Stimulated activated CD8-positive, alpha-beta memory T cell treated with anti-CD3 and anti-CD28 coated beads, Interleukin-4, amount 100 ng/mL, for 1 hour (primary cell): ENCODE measurements at places on chromosomes 16 and 17.

- no peak for DNase-seq
Measured at GRCh38 chr16:56632156-56632847, at the start of gene MT1M. Gene MT1M (plus strand): TSS chr16:56632659. CDS start chr16:56632732, 73 bp downstream.

DNA sequence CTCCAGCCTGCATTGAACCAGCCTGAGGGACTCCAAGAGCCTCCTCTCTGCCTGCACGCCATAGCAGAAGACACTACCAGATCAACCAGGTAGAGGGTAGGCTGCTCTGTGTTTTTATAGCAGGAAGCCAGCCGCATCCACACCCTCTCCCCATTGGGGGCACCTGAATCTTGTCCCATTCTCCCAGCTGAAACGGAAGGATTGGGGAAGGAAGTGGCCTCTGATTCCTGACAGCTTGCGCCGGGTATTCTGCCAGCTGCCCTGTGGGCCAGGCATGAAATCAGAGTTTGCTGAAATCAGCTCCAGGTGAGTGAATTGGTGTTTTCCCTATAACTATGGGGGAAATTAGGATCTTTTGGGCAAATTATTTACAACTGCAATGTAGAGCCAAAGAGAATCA is at the start of gene ZP2:
Gene ZP2, minus strand, starts transcription at position 89 of the 400 bp plus-strand sequence. Its CDS starts 27 bp downstream, at position 62.
- DNase-seq, result no peak

GRCh38 chr16:48318630-48319029 is 66.6 kb downstream of the SIAH1 start:
- DNase-seq, result no peak

DNA sequence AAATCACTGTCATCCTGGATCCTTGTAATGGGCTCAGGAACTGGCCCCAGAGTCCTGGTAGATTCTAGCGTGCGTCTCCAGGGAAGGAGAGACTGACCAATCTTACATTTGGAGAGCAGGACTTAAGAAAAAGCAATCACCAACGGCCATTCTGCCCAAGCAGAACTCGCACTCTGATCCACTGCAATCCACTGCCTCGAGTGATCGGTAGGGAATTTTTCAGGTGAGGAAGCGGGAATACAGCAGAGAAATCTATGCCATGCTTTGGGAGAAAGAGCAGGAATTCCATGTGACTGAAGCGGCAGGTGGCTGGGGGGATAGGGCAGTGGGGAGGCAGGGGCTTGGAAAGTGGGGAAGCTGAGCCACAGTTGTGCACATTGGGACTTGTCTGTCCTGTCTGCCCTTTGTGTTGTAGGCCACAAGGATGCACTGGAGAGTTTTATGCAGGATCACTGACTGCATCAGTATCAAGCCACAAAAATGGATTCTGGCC is 143.9 kb upstream of the HS3ST2 start:
- DNase-seq, result no peak

- no peak for DNase-seq
Measured at GRCh38 chr17:75394332-75394918, 11.1 kb downstream of the GRB2 start.

DNA sequence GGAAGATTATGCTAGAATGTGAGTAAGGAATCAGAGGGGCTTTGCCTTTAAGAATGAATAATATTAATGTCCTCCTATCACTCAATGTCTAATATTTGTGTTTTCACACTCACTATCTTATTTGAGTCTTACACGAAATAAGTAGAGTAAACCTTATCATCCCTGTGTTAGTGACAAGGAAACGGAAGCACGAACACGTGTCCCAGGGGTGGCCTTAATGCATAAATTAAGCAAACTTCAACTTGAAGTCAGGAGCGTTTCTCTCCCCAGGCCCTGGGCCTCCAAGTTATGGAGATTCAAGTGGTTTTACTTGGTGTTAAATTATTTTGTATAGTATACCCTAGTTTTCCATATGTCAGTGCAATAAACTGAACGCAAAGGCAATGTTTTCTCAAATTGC is 96.0 kb downstream of the WDR59 start:
- no peak for DNase-seq

DNA sequence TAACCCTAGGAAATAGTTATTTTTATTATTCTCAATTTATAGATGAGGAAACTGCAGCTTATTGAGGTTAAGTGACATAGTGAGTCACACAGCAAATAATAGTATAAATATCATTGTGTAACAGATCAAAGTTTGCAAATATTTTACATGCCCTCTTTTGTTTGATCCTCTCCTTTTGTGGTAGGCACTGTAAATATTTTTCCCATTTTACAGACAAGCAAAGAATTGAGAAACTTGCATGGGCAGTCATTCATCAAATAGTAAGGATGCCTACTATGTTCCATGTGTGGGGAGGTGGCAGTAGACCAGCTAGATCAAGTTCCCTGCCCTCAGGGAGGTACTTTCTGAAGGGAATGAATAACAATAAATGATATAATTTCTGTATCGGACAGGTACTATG is 173.0 kb downstream of the PHKB start:
- no peak for DNase-seq

DNA sequence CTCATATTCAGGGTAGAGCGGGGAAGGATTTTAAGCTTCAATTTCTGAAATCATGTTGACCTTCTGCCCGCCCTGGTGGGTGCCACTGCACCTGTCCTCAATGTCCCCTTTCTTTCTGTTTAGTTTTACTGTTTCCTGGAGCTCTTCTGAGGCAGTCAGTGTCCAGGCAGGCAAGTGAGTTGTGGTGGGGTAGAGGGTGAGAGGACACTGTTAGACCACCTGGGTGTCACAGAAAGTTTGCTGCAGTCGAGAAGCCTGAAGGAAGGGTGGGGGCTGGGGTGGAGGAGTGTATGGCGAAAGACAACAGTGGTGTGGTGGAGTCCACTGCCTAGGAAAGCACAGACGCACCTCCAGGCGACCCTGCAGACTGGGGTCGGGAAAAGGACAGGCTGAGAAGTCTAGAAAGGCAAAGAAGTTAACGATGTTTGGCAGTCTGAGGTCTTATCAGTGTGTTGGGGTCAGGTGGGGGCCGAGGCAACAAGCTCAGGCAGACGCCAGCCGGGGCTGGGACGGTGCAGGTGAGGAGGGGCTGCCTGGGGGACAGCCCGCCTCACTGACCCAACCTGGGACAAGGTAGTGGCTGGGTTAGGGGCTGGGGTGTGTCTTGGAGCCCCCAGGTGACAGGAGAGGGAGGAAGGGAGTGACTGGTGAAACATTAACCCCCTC is 23.3 kb upstream of the HOXB13 start:
- DNase-seq, result no peak

DNA sequence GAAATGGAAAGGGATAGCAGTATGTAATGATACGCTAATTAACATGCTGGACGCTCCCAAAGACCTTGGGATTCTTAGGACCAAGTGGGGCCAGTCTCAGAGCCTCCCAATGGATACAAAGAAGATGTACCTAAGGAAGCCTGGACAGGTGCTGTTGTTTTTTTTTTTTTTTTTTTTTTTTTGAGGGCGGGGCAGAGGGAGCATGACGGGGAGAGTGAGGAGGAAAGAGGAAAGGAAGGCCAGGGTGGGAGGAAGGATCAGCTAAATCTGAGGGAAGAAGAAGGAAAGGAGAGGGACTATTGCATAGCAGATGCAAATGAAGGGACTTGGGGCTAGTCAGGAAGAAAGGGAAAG is 2.5 kb downstream of the VAMP2 start:
- no peak for DNase-seq

DNA sequence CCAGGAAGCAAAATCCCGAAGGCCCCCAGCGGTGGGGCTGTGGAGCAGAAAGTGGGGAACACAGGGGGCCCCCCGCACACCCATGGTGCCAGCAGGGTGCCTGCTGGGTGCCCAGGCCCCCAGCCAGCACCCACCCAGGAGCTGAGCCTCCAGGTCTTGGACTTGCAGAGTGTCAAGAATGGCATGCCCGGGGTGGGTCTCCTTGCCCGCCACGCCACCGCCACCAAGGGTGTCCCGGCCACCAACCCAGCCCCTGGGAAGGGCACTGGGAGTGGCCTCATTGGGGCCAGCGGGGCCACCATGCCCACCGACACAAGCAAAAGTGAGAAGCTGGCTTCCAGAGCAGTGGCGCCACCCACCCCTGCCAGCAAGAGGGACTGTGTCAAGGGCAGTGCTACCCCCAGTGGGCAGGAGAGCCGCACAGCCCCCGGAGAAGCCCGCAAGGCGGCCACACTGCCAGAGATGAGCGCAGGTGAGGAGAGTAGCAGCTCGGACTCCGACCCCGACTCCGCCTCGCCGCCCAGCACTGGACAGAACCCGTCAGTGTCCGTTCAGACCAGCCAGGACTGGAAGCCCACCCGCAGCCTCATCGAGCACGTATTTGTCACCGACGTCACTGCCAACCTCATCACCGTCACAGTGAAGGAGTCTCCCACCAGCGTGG is 6.5 kb downstream of the CBX2 start:
- DNase-seq, result no peak

- no peak for DNase-seq
Measured at GRCh38 chr17:32503251-32504165, 16.7 kb downstream of the CDK5R1 start.

DNA sequence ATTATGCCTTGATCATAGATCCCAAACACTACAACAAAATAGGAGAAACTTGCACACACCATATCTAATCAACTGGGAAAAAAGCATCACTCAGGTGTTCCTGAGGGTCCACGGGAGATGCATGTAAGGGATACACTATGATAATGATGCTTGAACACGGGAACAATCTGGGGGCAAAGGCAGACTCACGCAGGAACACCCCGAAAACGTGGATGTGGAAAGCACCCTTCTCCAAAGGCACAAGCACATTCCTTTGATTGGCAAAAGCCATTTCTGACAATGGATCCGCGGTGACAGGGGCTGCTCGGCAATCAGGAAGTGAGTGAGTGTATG is 1.3 kb downstream of the ZNF652 start:
- no peak for DNase-seq

DNA sequence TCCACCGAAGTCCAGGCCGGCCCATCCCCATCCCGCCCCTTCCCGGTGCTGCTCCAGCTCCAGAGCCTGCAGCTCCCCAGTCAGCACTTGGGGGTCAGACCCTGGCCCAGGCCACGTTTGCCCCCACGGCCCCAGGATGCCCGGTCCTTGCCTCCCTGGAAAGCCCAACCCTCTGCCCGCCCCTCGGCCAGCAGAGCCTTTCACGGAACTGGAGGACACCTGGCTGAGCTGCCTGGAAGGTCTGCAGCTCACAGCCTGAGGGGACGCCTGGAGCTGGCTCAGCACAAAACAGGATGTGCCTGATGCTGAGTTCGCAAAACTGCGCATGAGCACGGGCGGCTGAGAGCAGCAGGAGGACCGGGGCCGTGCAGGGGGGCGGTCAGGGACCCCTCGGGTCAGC is 29.7 kb upstream of the SSTR5 start:
- no peak for DNase-seq

- no peak for DNase-seq
Measured at GRCh38 chr16:57640185-57640584, 11.8 kb downstream of the ADGRG1 start.

DNA sequence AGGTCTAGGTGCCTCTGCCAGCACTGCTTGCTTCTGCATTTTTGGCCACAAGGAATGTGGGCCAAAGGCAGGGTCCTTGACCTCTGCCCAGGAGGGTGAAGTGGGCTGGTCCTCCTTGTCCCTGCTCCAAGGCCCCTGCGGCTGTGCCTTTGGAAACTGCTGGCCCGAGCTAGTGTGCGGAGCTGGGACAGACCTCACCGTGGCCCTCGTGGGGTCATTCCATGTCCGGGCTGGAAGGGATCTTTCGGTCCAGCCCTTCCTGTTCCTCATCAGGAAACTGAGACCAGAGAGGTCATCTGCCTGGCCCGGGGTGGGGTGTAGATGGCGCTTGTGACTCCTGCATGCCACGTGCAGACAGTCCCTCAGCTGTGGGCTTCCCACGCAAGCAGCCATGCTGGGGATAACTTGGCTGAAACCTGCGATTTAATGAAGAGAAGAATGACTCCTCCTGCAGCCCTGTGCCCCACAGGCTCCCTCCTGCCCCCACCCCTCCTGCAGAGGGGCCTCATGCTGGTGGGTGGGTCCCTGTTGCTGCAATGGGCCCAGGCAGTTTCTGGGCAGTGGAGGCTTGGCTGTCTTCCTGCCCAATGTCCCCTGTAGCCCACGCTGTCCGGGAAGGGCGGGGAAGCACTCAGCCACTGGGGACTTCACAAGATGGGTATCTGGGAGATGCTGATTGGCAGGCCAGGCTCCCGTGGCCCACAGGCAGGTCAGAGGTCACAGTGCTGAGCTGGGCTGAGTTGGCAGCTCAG is 245.2 kb downstream of the SEC14L1 start:
- no peak for DNase-seq

GRCh38 chr17:65947831-65948230 is 244.1 kb downstream of the CEP112 start:
- DNase-seq, result no peak

GRCh38 chr17:73478768-73479424 is 165.3 kb downstream of the SDK2 start:
- DNase-seq, result no peak

- no peak for DNase-seq
Measured at GRCh38 chr17:67413388-67413787, 36.3 kb downstream of the PITPNC1 start.

- DNase-seq, result no peak
Measured at GRCh38 chr16:71721066-71721740, 3.3 kb downstream of the PHLPP2 start.

- DNase-seq, result no peak
Measured at GRCh38 chr17:46191322-46192188, 1.7 kb downstream of the KANSL1 start.

- DNase-seq, result no peak
Measured at GRCh38 chr16:87628940-87629339, 26.6 kb downstream of the JPH3 start.

DNA sequence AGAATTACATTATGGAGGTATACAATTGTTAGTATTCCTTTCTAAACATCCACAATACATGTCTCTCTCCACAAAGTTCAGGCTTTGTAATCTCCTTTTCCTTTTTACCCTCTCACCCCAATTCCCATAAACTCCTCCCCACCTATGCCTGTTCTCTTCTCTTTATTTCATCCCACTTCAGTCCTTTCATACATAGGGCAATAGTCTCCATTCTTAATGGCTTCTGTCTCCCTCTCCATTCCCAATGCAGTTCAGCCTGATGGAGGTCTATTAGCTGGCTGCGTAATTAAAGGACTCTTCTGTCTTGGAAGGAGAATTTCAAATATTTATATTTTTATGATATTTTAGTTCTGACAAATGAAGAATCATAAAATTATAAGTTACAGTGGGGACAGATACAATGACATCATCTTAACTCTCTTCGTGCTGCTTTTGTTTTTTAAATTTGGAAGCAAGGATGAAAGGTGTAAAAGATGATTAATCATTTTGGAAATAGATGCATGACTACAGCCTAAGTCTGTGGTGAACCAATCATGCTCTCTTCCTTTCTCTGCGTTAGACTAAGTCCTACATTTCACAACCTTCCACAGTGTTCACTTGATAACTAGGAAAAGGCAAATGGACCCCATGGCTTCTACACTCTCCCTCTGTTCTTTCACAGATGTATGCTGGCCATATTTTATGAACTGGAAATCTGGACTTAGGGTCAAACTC is 11.2 kb upstream of the FAM20A start:
- DNase-seq, result no peak

GRCh38 chr17:39244016-39244599 is 18.4 kb upstream of the STAC2 start:
- DNase-seq, result no peak

DNA sequence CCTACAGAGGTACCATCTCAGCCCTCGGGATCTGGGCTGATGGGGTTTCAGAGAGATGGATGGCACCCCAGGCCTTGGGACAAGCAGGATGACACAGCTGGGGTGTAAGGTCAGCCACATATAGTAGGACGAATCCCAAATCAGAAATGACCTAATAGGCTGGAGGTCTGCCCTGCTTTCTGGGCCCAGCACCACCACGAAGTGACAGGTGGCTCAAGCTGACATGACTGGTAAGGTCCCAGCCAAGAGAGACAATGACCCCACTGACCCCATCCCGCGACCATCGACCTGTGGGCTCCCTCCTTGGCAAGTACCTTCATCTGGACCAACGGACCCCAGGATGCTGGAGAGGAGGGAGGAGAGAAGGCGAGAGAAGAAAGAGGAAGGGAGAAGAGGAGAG is 15.6 kb downstream of the CAMKK1 start:
- DNase-seq, result no peak
